NCI-H1092 treated with DMSO at 0.1 percent for 48 hours (cell line): ENCODE measurements at places on chromosomes 2 and 18.

- no peak for DNase-seq
These were observed 75.8 kb downstream of the NRP2 start for GRCh38 chr2:205758051-205758450.

- DNase-seq, result no peak
These were observed 3.9 kb downstream of the DUSP28 start for GRCh38 chr2:240563951-240564560.

DNA sequence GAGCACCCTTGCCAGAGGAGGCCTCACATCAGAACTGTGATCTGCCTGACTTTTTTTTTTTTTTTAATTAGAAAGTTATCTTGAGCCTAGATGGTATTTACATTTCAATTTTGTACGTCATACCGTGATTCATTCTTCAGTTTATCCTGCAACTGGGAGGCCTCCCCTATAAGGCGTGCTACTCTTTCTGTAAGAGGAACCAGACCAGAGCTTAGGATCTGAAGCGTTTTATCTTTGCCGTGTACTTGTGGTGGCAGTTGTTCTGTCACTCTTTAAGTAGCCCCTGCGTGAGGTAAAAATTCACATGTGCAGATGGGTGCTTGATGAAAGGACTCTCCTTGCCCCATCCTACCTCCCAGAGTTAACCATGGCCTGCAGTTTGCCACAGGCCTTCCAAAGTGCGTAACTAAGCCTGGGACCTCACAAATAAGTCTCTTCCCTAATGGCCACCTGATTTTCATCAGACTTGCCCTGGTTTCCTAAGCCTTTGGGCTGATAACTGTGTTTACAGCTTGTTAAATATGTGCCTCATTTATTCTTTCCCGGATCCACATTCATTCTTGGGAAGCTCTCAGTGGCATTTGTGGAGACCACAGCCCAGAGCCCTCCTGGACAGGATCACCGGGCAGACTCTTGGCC, 96.0 kb downstream of the MTCL1 start:
- DNase-seq, result no peak

DNA sequence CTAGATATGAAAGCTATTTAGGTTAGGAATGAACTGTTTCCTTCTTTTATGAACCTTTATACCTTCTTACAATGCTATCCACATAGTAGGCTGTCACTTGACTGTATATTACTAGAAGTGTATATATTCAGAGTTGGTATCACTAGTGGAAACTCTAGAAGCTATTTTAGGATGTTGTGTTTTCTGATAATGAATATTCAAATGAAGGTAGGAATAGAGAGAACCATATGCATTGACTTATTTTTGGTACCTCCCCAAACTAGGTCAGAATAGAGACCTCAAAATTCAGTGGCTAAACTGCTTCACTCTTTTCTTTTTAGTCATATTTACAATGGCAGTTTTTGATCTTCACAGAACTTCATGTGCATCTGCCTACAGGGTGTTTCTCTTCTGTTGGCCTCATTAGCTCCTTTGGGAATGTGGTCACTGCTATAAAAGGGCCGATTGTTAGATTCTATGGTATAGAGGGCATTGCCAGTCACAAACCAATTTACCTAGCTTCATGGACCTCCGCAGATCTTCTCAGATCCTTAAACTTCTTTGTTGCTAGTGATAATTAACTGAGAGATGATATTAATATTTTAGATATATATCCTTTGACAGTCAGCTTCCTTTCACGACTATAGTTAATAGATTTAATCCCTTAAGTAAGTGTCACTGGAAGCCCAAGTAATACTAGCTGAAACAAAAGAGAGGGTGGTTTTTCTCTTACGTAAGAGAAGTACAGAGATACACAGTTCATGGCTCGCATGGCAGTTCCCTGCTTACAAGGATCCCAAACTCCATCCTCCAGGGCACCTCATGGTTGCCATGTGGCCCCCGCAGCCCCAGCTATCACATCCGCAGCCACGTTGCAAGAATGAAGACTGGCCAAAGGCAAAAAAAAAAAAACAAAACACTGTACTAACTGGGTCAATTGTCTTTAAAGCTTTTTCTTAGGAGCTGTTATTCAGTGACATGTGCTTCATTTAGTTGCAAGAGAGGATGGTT, 61.0 kb downstream of the TSPYL6 start:
- DNase-seq, result no peak

DNA sequence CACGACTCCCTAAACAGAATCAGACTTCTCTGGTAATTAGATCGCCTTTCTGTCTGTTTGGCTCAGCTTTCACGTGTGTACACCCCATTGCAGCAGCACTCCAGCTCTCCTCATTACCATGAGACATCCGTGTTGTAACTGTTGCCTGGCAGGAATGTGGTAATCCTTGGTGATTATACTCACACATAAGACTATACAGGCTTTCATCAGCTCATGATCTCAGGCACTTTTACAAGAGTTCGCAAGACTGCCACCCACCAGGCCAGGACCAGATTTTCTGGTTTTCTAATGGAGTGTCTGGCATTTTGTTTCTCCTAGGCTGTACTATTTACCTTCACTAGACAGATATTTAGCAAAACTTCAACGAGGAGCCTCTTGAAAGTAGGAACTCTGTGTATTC, 50.2 kb downstream of the ACVR1 start:
- DNase-seq, result no peak

DNA sequence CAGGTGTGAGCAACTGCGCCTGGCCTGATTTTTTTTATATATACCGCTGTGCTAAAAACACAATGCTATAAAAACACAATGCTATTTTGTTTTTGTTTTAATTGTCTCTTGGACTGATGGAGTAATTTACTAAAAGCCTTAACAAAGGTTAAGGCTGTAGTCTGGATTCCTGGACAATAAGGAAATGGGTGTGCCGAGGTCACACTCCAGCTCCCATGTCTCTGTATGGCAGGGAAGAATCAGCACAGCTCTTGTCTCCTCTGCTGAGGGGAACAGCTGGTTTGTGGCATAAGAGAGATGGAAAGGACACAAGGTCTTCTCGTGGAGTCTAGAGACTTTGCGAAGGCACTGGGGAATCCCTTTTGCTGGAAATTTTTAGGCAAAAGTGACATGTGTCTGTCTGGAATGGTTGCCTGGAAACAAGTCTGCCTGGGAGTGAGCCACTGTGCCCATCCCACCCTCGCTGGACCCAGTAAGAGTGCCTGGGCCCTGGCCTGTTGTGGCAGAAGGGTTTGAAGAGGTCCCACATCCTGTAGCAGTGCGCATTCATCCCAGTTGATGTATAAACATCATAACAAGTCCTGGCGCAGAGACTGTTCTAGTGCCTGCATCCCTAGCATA, 73.1 kb downstream of the MAPK4 start:
- no peak for DNase-seq

- DNase-seq, result no peak
These were observed 37.1 kb downstream of the SLC25A52 start for GRCh38 chr18:31723639-31723989.

- no peak for DNase-seq
These were observed 19.1 kb upstream of the SMARCAL1 start for GRCh38 chr2:216392945-216393840.

- DNase-seq, result no peak
These were observed 396.8 kb upstream of the UBE2E3 start for GRCh38 chr2:180583441-180584140.

- no peak for DNase-seq
These were observed 672.1 kb downstream of the STK39 start for GRCh38 chr2:167575276-167575675.

- DNase-seq, result no peak
These were observed 40.6 kb downstream of the ZRANB3 start for GRCh38 chr2:135490376-135490775.
